Stimulated activated CD8-positive, alpha-beta memory T cell treated with anti-CD3 and anti-CD28 coated beads, Interleukin-7, amount 100 ng/mL, for 1 hour (primary cell): ENCODE measurements at places on chromosomes 16 and 17.

DNA sequence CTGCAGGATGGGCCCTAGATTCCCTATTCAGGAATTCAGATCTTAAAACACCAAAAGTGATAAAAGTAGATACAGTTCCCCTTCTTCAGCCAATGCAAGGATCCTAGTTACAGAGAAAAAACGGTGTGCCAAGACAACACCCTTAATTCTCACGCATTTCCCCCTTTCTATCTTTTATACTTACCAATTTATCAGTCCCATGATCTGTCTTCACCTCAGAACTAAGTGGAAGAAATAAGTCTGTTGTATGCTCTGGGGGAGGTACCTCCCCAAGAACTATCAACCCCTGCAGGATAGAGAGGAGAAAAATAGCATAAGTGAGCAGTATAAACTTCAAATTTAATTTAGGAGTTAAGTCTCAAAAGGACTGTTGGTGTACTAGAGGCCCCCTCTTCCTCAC is 83.2 kb downstream of the STH start:
- DNase-seq: no peak

GRCh38 chr16:23060458-23061320 is 88.6 kb downstream of the USP31 start:
- DNase-seq: peak; percentile 23

DNA sequence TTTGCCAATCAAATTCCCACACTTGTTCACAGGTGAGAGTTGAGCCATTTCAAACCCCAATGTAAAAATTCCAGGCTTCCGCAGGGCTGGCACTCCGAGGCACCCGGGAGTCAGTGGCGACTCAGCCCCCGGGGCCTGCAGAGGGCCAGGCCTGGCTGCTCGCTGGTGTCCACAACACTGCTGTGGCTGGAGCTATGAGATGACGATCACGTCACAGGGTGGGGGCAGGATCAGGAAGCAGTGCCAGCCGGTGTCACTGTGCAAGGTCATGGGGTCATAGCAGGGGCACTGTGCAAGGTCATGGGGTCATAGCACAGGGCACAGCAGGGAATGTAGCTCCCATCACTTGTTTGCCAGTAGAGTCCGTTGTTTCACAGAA is 7.8 kb downstream of the VPS4A start:
- no peak for DNase-seq

DNA sequence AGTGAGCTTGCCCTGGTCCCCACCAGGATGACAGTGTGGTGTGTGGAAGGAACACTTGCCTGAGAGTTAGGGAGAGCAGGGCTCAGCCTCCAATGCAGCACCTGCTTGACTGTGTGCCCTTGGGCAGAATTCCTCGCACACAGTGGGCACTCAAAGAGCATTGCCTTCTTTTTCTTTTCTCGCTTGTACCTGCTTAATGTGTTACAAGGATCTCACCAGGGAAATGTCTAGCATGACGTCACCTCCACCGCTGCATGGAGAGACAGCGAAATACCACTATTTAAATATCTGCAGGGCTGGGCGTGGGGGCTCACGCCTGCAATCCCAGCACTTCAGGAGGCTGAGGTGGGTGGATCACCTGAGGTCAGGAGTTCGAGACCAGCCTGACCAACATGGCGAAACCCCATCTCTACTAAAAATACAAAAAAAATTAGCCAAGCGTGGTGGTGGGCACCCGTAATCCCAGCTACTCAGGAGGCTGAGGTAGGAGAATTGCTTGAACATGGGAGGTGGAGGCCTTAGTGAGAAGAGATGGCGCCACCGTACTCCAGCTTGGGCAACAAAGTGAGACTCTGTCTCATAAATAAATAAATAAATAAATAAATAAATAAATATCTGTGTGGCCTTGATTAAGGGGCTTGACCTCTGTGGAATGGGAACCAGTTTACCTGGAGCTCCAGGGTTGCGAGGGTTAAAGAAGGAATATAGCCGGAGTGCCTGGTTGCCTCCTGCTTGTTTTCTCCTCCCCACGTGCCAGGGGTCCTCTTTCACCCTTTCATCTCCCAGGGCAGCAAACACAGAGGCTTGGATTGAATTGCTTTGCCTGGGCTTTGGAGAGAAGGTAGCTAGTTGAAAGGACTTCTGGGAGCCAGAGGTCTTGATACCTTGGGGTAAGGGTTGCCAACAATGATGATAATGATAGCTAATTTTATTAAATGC is 16.3 kb downstream of the SNX29 start:
- no peak for DNase-seq
